ENCODE measurements at places on chromosomes 7 and 10.

- no peak for DNase-seq
Measured at GRCh38 chr10:31709476-31709875, 219.2 kb downstream of the ARHGAP12 start.

DNA sequence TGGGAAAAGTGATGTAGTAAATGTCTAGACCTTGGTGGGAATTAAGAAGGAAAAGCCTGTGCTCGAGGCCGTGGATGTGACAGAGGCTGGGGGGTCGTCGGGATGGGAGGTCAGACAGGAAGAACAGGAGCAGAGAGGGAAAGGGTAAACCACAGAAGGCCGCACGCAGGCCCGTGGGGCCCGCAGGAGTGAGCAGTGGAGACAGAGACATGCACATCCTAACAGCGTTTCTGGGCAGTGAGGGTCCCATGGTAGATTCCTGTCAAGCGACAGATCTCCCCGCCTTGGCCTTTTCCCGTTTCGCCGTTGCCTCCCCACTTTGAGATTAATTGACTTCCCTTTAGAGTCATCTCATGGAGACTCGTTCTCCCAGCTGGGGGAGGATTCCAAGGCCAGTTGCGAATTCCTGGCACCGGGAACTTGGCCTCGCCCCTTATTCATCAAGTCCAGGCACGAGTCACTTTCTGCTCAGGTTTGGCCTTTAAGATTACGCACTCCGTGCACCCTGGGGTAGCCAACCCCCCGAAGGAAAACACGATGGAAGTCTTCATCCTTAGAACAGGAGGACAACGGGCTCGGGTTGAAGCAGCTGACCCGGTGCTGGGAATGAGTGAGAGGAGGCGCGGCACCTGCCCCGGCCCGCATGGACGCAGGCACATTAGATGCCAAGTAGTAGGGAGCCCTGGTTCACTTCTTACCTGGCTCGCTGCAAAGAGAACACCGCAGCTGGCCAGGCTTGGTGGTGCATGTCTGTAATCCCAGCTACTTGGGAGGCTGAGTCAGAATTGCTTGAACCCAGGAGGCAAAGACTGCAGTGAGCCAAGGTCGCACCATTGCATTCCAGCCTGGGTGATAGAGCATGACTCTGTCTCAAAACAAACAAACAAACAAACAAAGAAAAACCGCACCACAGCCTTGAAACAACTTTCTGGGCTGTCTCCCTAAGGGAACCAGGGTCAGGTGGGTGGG lies 315.2 kb upstream of the SHH start:
- no peak for DNase-seq

DNA sequence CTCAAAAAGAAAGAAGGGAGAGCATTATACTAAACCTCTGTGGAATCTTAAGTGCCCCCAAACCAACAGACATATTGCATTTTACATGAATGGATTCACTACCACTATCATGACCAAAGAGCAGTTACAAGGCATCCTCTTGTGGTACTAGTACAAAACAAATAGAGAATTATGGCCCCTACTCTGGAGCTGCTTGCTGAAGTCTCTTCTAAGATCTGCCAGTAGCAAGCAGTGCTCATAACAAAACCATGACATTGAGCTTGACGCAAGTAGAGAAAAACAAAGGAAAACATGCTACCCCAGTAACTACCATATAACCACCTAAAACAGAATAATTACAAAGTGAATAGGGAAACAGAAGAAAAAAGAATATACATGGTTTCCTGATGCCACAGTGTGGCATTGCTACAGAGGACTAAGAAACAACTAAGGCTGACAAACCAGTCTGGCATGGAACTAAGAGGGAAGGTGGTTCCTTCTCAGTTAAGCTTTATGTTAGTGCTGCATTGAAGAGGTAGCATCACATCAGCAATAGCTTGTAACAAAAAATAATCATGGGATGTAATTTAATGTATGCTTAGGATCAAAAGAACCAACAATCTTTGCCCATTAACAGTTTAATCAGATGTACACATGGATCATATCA lies 150.2 kb upstream of the AGR3 start:
- DNase-seq, result no peak

GRCh38 chr7:135991322-135991721 lies 14.2 kb upstream of the MTPN start:
- DNase-seq, result no peak

DNA sequence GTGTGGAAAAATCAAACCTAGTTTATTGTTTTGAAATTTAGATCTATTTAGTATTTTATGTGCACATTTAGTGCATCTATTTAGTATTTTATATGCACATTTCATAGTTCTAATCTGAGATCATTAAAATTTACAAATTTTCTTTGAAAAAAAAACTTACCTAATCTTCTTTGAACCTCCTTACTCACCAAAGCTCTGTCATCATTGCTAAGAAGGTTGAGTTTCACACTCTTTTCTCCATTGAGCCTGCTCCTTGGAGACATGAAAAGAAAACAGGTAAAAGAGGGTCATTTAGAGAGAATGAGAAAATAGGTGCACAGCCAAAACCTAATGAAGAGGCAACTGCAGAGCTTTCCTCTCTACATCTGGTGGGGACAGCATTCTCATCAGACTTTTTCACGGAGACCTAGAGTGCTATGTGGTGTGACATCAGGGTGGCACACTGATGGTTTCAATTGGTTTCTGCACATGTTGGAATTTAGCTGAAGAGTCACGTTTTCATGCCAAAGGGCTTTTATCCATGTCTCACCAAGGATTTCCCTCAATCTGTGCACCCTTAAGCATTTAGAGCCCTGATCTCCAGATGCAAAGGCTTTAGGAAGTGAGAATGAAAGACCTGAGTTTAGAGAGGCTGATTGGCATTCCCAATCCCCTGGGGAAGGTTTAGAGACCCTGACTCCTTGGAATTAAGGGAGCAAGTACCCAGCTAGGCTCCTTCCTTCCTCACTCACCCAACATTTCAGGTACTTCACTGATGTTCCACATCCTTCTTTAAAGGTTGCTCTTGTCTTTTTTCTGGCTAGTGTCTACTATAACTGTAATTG lies 89.2 kb upstream of the CAPZA2 start:
- DNase-seq, result no peak

GRCh38 chr7:87599336-87599735 lies 1.3 kb downstream of the ABCB1 start:
- peak; percentile 79 for DNase-seq

- no peak for DNase-seq
Measured at GRCh38 chr7:157436763-157437480, 100.1 kb downstream of the DNAJB6 start.

- no peak for DNase-seq
Measured at GRCh38 chr10:131747251-131747650, 153.6 kb upstream of the PPP2R2D start.

- DNase-seq, result no peak
Measured at GRCh38 chr7:120473352-120473751, 200.4 kb downstream of the KCND2 start.

GRCh38 chr10:34912771-34913170 lies 97.7 kb upstream of the PARD3 start:
- DNase-seq, result no peak

GRCh38 chr7:93902777-93903423 lies 3.5 kb upstream of the GNGT1 start:
- peak; percentile 32 for DNase-seq

DNA sequence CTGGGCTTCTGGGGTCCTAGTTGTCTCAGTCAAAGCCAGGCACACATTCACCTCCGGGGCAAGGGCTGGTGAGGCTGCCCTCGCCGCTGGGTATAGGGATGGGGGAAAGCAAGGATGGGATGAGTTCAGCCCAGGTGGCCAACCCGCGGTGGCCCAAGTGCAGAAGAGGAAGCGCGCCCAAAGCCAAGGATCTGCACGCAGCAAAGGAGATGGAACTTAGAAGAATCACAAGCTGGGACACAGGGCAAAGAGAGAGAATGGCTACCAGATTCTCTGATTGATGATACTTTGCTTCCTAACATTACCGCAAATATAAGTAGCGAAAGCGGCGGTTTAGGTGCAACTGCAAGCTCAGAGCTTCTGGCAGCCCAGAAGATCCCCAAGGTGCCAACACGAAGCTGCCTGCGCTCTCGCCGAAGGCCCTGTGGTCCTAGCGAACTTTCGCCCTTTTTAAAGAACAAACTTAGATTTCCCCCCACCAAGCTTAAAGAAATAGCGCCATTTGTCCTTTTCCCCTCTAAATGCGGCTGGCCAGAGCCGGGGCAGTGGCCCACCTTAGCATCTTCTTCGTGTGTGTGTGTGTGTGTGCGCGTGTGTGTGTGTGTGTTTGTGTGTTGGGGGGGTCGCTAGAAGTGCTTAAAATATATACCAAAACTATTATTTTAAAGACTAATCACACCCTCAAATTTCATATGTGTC lies 927 bp upstream of the MKX start:
- DNase-seq, result no peak

DNA sequence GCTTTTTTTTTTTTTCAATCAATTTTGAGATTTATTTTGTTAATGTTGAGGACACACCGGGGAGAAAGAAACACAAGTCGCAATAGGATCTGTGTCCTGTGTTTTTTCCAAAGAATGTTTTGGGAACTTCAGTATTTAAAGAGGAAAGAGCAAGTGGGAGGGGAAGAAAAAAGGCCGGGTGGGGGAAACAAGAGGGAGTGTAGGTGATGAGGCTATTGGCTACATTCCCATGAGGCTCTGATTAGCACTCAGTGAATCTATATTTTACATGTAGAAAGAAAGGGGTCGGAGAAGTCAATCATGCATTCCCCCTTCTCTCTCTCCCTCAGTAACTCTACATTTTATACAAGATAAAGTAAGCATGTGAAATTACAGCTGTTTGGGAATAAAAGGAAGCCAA lies 4.1 kb downstream of the ZNF680 start:
- DNase-seq, result no peak

- DNase-seq, result no peak
Measured at GRCh38 chr7:46786221-46786954, 795.5 kb downstream of the TNS3 start.

DNA sequence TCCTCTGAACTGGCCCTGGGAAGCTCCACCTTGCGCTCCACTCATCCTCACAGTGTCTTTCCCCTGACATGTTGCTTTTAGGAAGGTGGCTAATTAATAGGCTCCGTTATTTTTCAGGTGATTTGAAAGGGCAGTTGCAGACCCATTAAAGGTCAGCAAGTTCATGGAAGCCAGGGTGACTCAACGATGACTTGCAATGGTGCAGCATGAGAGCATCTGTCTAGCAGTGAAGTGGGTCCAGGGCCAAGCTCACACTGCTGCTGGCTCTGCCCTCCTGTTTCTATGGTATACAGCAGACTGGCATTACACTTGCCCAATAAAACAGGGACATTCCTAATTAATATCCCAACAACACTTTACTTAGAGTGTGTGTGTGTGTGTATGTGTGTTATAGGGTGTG lies 68.8 kb upstream of the WDR11 start:
- DNase-seq, result no peak

DNA sequence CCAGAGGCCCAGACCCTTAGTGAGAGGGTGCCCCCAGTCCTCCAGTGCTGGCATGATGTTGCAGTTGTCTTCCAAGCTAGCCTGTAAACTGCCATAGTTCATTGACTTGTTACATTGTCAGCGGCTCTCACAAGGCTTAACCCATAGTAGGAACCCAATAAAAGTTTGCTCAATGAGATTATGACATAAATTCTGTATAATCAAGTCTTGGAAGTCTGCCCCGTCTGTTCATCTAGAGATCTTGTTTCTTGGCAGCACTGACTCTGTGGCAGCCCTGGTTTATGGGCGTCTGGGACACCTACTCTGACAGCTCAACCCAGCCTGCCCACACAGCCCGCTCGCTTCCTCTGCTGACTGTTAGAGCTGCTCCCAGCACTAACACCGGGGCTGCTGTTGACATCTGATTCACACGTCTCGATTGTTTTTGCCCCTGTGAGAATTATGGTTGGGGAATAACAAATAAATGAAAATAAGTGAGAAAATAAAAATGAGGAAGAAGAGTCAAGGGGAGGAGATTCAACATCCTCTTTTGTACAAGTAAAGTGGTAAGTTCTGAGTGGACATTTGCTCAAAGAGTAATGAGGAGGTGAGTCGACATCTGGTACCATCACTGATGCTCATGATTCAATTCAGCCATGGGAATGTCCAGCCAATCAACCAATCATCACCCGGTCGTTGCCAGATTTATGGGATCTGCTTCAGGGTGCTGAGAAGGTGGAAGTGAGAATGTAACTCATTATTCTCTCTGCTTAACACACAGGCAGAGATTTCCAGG lies 160.8 kb downstream of the SPAG6 start:
- DNase-seq, result peak; percentile 25

- DNase-seq, result no peak
Measured at GRCh38 chr7:22110881-22111280, 165.2 kb upstream of the CDCA7L start.

DNA sequence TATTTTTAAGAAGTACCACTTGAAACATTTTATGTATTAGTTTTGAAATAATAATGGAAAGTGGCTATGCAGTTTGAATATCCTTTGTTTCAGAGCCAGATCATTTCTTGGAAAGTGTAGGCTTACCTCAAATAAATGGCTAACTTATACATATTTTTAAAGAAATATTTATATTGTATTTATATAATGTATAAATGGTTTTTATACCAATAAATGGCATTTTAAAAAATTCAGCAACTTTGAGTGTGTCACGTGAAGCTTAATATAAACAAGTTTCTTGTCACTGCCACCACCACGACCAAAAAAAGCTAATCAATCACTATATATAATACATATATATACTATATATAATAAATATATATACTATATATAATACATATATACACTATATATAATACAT lies 4.8 kb downstream of the IL6 start:
- DNase-seq, result no peak

DNA sequence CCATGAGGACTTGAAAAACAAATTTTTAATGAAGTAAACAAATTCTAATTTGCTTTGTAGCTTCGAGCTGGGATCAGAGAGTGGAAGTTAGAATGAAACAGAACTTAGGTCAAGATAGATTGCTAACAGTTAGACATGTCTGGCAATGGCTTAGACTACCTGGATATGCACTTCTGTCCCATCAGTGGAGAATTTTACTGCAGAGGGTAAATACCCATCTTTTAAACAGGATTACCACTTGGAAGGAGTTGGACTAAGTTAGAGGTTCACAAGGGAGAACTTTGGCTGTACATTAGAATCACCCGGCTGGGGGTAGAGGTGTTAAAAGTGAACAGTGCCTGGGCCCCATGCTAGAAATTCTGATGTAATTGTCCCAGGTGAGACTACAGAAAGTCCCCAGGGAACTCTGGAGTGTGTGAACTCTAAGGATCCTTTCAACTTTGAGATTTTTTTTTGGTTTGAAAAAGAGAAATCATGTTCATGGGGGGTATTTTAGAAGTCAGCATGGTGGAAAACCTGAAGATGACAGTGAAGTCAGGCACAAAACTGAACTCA lies 35.5 kb downstream of the ENTPD1 start:
- no peak for DNase-seq

Measured in GM20000 (cell line).